ENCODE measurements at places on chromosomes 12 and 14.
A peak's percentile ranks its signal among the peaks of the same experiment; 100 is the strongest.

- DNase-seq: no peak
Measured at GRCh38 chr12:105554223-105554678, 223.8 kb downstream of the C12orf75 start.

DNA sequence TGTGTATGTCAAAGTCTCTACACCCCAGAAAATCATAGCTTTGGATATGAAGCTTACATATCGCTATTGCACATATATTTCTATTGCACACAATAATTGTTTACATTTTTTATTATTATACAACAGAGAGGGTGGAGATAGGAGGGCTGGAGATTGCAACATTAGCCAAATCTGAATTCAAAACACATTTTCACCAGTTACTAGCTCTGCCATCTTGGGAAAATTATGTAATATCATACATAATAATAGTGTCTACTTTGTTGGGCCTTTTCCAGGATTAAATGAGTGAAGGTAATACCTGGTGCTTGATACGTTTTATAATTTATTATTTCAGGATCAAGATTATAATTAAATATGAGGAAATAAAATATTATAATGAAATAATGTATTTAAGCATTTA lies 507.4 kb upstream of the TBX3 start:
- DNase-seq: no peak

- DNase-seq: no peak
Measured at GRCh38 chr12:88579601-88580050, 645 bp downstream of the KITLG start.

- no peak for DNase-seq
Measured at GRCh38 chr12:52254965-52255751, 19.3 kb upstream of the KRT86 start.

DNA sequence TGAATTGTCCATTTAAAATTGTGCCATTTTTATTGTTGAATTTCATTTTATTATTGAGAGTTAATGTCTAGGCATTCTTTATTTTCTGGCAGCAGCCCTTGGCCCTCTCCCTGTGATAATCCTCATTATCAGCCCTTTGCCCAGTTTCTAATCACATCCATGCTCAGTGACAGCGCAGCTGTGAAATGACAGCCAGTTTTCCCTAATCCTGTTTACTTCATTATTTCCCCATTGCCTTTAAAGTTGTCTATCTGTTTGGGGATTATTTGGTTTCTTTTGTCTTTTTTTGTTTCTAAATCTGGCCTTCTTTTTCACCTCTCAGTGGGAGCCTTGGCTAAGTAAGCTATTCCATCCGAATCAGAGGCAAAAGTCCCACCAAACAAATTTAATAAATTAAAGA lies 476.9 kb downstream of the SLC6A15 start:
- no peak for DNase-seq

DNA sequence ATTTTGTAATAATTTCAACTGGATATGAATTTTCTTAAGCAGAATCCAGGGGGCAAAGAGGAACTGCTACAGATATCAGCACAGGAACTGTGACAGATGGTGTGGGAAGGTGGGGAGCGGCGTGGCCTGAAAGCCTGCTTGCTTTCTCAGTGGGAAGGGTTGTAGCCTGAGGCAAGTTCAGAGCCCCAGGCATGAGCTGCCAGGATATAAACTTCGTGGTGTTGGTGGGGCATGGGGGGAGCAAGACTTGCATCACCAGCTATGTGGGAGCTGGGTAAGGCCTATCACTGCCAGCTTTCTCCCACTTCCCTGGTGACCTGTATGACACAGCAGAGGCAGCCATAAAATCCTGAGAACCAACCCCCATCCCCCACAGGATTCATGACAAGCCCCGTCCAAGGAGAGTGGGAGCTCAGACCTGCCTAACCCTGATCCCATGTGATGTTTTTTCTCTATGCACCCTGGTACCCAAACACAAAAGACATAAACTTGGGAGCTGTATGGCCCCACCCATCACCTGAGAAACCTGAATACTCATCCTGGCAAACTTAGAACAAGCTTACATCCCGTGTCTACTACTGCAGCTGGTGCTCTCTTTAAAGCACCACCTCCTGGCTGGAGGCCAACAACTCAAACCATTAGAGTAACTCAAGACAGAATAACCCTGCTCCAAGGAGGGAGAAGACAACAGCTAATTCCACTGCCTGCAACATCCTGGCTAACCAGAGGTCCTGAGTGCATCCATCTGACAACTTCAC lies 16.5 kb downstream of the CLEC1A start:
- DNase-seq: no peak

DNA sequence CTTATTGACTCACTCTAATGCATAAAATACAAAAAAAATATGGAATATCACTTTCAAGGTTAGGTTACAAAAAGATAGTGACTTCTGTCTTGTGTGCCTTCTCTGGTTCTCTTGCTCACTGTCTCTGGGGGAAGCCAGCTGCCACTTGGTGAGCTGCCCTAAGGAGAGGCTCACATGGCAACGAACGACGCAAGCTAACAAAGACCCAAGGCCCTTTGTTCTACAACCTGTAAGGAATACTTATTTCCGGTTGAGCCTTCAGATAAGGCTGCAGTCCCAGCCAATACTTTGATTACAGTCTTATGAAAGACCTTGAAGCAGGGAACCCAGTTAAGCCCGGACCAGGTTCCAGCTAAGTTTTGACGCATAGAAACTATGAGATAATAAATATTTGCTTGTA lies 242.4 kb upstream of the TBX3 start:
- DNase-seq: no peak

DNA sequence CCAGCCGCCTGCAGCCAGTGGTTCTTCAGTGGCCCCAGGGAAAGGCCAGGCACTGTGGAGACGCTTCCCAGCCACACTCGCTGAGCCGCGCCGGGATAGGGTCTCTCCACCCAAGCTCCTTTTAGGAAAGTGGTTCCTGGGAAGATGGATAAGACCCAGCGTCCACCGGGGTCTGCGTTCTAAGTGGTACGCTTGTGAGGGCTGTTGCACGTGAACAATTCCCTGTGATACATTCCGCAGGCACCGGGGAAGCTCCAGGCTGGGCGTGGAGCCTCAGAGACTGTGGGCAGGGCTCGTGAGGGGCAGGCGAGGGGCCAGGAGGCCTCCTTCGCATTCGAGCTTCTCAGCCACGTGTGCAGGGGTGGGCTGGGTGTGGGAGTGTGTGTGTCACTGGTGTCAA lies 48.4 kb downstream of the GALNT9 start:
- no peak for DNase-seq

DNA sequence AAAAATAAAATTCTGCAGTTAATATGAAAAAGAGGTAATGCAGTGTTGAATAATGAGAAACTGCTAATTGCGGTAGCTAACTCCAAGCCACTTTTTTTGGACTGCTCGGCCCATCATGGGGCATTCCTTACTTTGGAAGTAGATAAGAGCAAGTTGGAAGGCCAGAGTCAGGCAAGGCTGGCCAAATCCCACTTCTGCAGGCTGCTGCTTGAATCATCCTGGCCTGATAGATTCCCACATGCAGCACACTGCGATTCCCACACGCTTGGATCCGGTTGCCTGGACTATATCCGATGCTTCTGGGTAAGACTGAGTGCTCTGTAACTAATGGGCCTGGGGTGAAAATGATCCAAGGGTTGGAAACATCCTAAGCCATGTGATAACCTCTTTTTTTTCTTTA lies 10.6 kb downstream of the EIF2B2 start:
- DNase-seq: no peak

DNA sequence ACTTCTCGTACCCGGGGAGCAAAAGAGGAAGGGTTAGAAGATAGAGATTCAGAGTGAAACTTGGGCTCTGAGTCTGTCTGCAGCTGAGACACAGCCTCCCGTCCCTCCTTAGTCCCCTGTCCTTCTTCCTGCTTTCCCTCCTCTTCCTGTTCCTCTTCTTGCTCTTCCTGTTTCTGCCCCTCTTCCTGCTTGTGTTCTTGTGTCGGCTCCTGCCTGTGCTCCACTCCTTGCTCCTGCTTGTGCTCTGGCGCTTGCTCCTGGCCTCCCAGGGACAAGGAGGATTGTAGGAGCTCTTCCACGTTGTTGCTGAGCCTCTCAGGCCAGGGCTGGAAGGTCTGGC lies 3.0 kb downstream of the ACRBP start:
- DNase-seq: no peak

GRCh38 chr12:1279050-1279449 lies 288.0 kb downstream of the ERC1 start:
- no peak for DNase-seq

- DNase-seq: no peak
Measured at GRCh38 chr12:65525491-65526141, 247.1 kb downstream of the MSRB3 start.

DNA sequence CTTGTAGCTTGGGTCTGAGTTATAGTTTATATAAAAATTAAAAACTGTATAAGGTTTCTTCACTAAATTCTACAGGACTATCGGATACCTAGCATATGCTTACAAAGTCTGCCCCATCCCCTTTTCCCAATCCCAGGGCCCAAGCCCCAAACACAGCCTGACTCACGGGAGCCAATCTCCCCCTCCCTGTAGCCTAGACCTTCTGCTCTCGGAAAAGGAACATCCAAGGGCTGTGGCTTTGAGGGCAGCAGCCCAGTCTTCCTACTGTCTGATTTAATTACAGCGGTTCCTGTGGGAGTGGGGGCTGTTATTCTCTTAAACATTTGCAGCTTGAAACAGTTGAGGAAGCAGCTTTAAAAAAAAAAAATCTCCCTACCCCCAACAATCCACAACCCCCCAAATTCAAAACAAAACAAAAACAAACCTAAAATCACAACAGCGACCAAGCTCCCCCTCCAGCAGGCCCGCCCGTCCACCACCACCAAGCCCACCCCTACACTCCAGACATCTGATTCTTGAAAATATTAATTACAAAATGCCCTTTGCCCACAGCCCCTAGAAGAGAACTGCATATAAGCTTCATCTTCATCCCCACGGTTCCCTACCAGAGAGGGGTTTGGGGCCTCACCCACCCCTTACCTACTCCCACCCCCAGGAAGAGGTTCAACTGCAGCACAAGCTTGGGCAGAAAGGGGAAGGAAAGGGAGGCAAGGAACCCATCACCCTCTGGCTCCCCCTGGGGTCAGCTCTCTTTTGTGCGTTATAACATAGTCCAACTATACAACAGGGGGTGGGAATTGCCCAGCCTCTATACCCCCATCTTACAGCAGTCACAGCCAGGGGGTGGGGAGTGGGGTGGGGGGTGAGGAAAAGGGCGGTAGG lies 1.1 kb upstream of the PRKAG1 start:
- DNase-seq: peak; percentile 62

GRCh38 chr12:32896432-32897280 lies at the start of gene PKP2:
PKP2 (minus strand) TSS chr12:32896777; CDS start chr12:32896731, 46 bp downstream.
- peak; percentile 2 for DNase-seq

DNA sequence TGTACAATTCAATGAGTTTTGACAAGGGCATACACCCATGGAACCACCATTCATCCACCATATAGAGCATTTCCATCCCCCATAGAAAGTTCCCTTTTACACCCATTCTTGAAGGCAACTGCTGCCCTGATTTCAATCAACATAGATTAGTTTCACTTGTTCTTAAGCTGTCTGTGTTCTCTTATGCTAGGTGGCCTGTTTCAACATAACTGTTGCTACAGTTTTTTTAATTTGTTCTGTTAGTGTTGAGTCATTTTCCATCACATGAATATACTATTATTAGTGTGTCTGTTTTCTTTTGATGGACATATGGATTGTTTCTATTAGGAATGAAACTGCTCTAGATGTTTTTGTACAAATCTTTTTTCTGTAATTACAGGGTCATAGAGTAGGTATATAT lies 123.4 kb downstream of the PTPRQ start:
- no peak for DNase-seq

DNA sequence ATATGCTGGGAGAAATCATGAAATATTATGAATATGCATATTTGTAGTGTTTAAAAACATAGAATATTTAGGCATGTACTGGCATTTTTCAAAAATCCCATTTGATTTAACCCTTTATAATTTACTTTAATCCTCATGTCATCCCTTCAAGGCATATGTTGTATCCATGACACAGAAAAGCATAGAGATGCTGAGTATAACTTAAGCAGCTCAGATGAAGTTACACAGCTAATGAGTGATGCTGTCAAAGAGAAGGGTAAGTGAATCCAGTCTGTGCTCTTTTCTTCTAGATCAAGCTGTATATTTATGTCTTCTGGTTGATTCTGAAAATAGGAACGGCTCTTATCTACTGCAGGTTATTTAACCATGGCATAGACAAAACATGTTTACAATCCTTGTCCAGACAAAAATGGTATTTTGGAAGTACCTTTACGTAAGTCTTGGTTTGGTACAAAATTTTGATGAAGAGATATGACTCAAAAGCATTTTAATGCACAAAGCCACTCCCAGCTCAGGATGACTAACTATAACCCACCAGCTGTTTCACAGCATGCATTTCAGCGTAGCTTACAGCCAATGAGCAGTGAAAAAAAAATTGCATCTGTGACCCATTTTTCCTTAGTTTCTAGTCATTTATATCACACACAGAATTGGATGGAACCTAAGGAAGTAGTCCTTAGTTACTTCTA lies 201.7 kb downstream of the STXBP6 start:
- DNase-seq: no peak

DNA sequence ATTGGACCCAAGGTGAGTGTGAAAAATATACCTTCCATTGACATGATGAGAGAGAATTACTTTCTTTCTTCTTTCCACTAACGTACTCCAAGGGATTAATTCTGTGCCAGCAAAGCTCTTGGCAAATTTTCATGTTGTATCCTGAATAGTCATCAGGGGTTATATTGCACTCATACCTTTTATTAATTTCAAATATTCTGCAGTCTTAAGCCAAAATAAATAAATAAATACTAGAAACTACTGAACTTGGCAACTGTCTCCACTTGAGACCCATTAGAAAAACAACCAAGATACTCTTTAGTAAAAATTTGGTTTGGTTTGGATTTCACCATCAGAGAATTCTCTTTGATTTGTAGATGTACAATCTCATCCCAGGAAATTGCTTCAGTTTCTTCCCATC lies 22.1 kb upstream of the CLEC14A start:
- DNase-seq: no peak

GRCh38 chr12:58249610-58250009 lies 308.2 kb downstream of the ATP23 start:
- DNase-seq: no peak

GRCh38 chr14:95467232-95467631 lies 49.2 kb downstream of the SYNE3 start:
- DNase-seq: no peak
